ENCODE measurements at places on chromosomes 1 and 21.

DNA sequence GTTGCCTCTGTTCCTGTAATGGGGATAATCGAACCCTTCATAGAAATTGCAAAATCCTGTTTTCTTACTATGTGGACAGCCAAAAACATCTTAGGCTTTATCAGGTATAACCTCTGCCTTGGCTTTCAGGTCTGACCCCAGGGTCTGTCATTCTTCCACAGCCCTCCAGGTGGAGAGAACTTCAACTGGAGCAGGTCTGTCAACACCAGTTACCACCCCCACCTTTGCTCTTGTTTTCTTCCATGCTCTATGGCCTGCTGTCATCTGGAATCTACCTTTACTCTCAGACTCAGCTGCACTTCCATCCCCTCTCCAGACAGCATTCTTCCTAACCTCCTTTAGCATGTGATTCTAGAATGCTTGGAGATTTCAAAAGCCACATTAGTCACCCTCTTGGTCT is 10.4 kb upstream of the GJA9 start:
- DNase-seq: no peak

GRCh38 chr1:181513786-181514297 is 30.5 kb downstream of the CACNA1E start:
- DNase-seq: no peak

DNA sequence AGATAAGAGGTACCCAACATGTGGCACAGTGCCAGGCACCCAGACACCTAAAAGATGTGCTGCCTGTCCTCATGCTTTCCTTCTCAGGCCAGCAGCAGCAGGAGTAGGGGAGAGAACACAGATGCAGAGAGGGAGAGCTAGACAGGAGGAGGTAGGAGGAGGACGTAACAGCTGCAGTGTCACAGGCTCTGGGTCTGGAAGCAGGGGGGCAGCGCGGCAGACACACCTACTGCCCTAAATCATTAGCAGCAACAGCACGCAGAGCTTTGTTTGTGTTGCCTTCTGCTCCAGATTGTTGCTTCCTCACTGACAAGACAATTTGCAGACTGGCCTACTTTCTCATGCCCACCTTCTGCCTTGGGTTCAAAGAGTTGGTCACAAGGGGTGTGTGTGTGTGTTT is 196.7 kb upstream of the DAB1 start:
- DNase-seq: no peak

DNA sequence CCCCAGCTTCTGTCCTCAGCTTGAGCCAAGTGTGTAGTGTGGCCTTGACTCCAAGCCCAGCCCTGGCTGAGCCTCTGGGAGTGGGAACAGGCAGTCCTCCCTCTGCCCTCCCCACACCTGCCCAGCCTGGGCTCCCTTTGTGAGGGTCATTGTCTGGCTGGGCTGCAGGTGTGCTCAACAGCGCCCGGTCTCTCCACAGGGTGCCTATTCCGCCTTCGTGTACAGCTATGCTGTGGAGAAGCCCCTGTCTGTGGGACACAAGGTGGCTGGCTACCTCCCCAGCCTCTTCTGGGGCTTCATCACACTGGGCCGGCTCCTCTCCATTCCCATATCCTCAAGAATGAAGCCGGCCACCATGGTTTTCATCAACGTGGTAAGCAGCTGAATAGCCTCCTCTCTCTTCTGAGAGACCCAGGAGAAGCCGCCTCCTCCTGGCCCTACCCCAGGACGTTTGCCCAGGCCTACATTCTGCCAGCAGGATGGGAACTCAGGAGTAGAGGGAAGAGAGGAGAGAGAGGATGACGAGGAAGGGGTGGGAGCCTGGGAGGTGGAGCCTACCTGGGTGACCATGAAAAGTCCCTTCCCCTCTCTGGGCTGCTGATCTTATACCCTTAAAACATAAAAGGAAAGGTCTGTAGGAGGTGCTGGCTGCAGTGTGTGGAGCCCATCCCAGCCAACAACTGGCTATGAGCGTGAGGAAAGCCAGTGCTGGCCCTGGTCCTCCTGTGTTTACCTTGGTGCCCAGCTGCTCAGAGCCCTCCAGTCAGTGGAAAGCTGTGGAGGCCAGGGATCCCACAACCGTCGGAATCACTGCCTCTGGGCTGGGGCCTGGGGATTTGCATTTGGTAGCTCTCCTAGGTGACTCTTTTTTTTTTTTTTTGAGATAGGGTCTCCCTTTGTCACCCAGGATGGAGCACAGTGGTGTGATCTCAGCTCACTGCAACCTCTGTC is 45.7 kb downstream of the ELK4 start:
- DNase-seq: no peak

Data from HCEC 1CT (cell line).